ENCODE measurements at places on chromosomes 5 and 9.

- DNase-seq: no peak
Measured at GRCh38 chr5:159202151-159202550, 7.2 kb downstream of the RNF145 start.

DNA sequence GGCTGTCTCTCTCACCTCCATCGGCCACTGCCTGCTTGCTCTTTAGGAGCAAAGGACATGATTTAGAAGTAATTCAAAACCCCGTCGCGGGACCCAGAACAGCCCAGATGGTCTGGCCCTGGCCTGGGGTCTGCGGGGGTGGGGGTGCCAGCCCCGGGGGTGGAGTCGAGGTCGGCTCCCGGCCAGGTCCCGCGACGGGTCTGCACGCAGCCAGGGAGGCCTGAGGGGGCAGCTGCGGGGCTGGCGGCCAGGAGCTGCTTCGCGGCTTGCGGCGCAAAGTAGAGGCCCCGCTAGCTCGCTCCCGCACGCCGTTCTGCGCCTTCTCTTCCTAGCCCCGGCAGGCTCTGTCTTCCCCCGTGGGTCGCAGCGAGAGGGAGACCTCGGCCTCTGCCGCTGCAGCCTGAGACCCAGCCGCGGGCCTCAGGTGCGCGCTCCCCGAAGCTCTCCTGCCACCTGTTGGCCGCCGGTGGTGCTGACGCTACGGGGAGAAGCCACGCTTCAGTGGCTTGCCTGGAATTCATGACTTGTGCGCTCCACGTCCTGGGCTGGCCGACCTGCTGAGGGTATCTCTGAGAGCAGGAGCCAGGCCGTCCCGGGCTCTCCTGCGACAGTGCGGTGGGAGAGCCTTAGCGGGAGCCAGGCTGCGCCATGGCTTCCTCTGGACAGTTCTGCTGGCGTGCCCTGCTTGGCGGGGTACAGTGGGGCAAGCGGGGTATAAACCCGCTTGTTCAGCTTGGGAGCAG is 157.2 kb upstream of the PITX1 start:
- peak; percentile 73 for DNase-seq

GRCh38 chr5:81724571-81724970 is 26.3 kb downstream of the SSBP2 start:
- no peak for DNase-seq

DNA sequence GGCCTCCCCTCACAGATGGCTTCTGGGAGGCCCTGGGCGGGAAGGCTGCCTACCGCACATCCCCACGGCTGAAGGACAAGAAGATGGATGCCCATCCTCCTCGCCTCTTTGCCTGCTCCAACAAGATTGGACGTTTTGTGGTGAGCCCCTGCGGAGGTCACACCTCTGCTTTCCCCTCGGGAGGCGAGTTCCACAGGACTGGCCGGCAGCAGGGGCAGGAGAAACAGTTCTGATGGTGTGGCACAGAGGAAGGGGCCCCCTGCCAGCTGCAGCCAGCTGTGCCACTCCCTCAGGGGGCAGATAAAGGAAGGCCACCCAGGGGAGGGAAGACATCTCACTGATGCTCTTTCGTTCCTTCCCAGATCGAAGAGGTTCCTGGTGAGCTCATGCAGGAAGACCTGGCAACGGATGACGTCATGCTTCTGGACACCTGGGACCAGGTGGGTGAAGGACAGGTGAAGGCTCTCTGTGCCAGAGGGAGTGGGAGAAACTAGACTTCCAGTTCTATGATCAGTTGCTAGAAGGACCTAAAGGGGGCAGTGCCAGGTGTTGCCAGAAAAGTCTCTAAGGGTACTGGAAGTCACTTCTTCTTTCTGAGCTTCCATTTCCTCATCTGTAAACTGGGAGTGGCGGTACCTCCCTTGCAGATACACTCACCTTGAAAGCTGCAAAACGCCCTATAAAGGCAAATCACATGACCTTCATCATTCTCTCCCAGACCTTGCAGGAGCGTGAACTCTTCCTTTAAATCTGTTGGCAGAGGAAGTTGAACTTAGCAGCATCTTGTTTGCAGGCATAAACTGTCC is 41.0 kb downstream of the STOM start:
- DNase-seq: no peak
